ENCODE measurements at places on chromosomes 12 and 14.

DNA sequence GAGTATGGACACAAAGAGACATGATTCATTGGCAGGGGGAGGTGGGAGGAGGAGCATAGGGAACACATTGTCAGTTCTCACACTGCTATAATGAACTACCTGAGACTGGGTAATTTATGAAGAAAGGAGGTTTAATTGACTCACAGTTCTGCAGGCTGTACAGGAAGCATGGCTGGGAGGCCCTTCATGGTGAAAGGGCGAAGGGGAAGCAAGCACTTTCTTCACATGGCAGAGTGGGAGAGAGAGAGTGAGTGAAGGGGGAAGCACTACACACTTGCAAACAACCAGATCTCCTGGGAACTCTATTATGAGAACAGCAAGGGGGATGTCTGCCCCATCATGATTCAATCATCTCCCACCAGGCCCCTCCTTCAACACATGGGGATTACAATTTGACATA is 391.8 kb downstream of the BMP4 start:
- DNase-seq, result no peak

DNA sequence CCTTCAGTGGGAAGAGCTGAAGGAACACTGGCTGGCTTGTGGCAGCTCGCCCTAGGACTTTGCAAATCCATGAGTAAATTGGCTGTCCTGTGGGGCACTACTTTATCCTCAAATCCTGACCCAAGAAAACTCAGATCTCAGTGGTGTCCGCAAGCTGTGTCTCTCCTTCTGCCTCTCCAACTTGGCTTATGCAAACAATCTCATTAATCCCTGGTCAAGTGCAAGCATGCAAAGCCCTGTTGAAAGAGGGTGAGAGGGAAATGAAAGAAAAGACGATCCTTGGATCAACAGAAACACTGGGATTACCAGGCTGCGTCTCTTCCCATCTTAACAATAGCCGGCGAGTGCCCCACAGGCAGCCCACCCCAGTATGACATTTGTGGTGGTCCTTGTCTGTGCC is 901.6 kb downstream of the BCL11B start:
- no peak for DNase-seq

GRCh38 chr12:88572781-88573549 is 7.3 kb downstream of the KITLG start:
- no peak for DNase-seq

DNA sequence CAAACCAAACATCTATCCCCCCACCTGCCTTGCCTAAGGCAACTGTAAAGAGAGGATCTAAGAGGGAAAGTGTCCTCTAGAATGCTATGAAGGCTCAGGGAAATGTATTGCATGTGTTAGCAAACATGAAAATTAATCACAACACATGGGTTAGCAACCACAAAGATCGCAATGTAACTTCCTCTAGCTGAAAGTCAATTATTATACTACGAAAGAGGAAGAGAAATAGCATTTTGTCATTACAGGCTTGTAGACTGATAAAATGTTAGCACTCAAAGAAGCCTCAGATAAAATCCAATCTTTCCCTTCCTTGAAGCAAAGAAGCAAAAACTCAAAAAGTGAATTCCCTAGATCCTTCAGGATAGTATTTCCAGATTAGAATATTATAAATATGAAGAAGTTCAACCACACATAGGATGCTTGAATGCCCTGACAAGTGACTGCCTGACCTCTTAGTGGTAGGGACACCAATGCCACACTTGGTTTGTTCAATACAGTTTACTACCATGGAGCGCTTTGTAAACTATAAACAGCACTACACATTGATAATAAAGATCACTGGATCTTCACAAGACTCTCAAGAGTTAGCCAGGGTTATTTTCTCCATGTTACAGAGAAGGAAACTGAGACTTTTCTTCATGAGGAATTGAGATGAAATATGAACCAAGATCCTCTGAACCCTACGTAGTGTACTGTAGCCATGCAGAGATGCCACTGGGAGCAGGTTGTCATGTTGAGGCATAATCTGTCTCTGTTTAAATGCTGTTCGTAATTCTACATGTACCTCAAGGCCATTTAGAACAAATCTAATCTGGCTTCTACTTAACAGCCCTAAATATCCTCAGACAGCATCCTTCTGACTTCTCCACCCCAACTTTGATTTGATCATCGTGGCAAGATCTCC is 100.7 kb downstream of the ITPR2 start:
- no peak for DNase-seq

All from RCC 7860 (cell line).